GM23338 (cell line): ENCODE measurements at places on chromosomes 13 and 19.
A peak's percentile ranks its signal among the peaks of the same experiment; 100 is the strongest.

GRCh38 chr19:41355802-41356201, 2.1 kb upstream of the TGFB1 start:
- no peak for DNase-seq
- peaks cover 7% of the 10 kb centered on the region; the same call in 1 of the 2 replicates for H3K4me1 ChIP-seq

- H3K27ac ChIP-seq = no peak overlapping the region
- H3K4me3 ChIP-seq = no peak overlapping the region
- no peaks in the 10 kb centered on the region for H3K4me1 ChIP-seq
- H3K36me3 ChIP-seq = no peaks in the 10 kb centered on the region
- no peaks in the 10 kb centered on the region for H3K27me3 ChIP-seq
Observed at GRCh38 chr13:67549331-67549730, 319.2 kb upstream of the PCDH9 start.

- H3K27ac ChIP-seq = no peak overlapping the region
- peaks cover 9% of the 10 kb centered on the region; the same call in 1 of the 2 replicates for H3K4me1 ChIP-seq
- no peaks in the 10 kb centered on the region for H3K36me3 ChIP-seq
- H3K27me3 ChIP-seq = no peaks in the 10 kb centered on the region
- no peak overlapping the region for H3K4me3 ChIP-seq
Observed at GRCh38 chr13:72198967-72199560, 332.1 kb upstream of the DACH1 start.

GRCh38 chr13:113904411-113904810, 40.5 kb upstream of the GAS6 start:
- no peaks in the 10 kb centered on the region for H3K36me3 ChIP-seq
- no peaks in the 10 kb centered on the region for H3K4me1 ChIP-seq
- DNase-seq = peak; percentile 73
- H3K27ac ChIP-seq = no peak overlapping the region

- no peak overlapping the region for H3K4me3 ChIP-seq
- no peaks in the 10 kb centered on the region for H3K27me3 ChIP-seq
- H3K4me1 ChIP-seq = no peaks in the 10 kb centered on the region
Observed at GRCh38 chr19:1632462-1633268, 19.8 kb downstream of the TCF3 start.

GRCh38 chr19:50792272-50793250, 2.3 kb downstream of the ACP4 start:
- no peak overlapping the region for H3K27ac ChIP-seq
- no peak for DNase-seq
- peaks cover 4% of the 10 kb centered on the region; the same call in 1 of the 2 replicates for H3K36me3 ChIP-seq
- H3K4me1 ChIP-seq = peaks cover 9% of the 10 kb centered on the region
- no peaks in the 10 kb centered on the region for H3K27me3 ChIP-seq

DNA sequence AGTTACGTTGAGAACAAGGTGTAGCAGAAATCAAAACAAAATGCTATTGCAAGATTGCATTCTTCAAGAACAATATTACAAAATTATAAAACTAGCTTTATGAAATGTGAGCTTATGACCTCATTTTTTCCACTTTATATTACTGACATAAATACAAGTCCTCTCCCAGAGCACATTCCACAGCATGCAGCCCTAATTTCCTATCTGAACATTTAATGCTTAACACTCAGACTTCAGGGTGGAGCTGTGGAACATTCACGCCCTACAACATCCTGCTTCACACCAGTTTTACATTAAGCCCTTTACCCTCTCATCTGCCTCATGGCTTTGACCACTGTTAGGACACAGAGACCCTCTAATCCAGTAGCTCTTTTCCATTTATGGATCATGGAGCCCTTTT, 65.5 kb downstream of the EPSTI1 start:
- H3K4me1 ChIP-seq = 0 out of 2 replicates have a peak, but pooled peaks cover 4% of the 10 kb centered on the region
- no peaks in the 10 kb centered on the region for H3K27me3 ChIP-seq
- H3K36me3 ChIP-seq = no peaks in the 10 kb centered on the region
- no peak overlapping the region for H3K27ac ChIP-seq

GRCh38 chr13:114303700-114304327, 10.5 kb upstream of the CHAMP1 start:
- H3K27ac ChIP-seq = no peak overlapping the region
- no peaks in the 10 kb centered on the region for H3K27me3 ChIP-seq

DNA sequence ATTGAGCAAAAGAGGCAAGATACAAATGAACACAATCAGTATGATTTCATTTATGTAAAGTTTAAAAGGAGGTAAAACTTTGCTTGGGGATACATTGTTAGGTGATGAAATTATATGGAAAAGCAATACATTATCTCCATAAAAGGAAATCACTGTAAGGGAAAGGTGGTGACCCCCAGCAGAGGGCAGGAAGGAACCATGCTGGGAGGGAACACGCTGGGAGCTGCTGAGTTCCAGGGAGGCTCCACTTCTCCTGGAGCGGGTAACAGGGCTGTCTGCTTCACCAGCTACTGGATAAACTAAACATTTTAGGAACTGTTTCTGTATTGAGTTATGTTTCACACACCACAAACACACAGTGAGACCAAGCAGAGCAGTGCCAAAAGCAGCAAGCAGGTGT, 91.2 kb downstream of the KATNAL1 start:
- no peaks in the 10 kb centered on the region for H3K4me1 ChIP-seq
- H3K4me3 ChIP-seq = no peak overlapping the region
- no peaks in the 10 kb centered on the region; the same call in 1 of the 2 replicates for H3K36me3 ChIP-seq
- H3K27me3 ChIP-seq = no peaks in the 10 kb centered on the region
- peak; percentile 8 for DNase-seq
- no peak overlapping the region for H3K27ac ChIP-seq

- DNase-seq = no peak
- no peak overlapping the region for H3K4me3 ChIP-seq
- peaks cover 3% of the 10 kb centered on the region; the same call in 1 of the 2 replicates for H3K4me1 ChIP-seq
Observed at GRCh38 chr13:45207319-45207718, 6.5 kb upstream of the KCTD4 start.
